ENCODE measurements at places on chromosomes 2 and 18. TPM values are rescaled to one million over a fixed set of nuclear protein-coding genes. Genes with fewer than 3 reads are reported as not detected.

The KCNG3 gene
- not detected for total RNA-seq

The SH3YL1 gene
- 32.3 TPM for total RNA-seq

The SPP2 gene
- total RNA-seq: not detected

The SERPINB10 gene
- total RNA-seq: not detected

The UGT1A3 gene
- total RNA-seq: not detected

The CHMP3 gene
- total RNA-seq: 50.3 TPM

DNA sequence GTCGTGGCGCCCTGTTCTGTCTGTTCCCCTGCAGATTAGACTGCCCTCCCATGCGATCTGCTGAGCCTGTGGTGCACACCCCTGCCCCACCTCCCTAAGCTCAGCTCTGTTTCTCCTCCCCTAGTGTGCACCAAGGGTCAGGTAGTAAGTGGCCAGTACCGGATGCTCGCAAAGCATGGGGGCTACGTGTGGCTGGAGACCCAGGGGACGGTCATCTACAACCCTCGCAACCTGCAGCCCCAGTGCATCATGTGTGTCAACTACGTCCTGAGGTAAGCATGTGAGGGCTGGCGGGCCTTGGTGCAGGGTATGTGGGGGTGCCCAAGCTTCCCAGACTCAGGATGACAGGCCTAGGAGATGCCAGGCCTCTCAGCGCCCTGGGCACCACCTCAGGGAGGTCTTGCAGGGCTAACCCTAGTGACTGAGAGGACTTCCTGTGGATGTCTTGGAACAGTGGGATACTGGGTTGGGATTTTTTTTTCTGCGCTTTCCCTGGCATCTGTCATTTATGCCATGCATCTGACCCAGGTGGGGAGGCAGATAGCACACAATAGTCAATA lies 78.4 kb downstream of the EPAS1 start:
- no peak for DNase-seq
- no peak overlapping the region for H3K4me3 ChIP-seq
- H3K4me1 ChIP-seq: peaks cover 9% of the 10 kb centered on the region
- H3K27ac ChIP-seq: no peak overlapping the region
- no peaks in the 10 kb centered on the region for H3K36me3 ChIP-seq
- no peaks in the 10 kb centered on the region for H3K27me3 ChIP-seq

DNA sequence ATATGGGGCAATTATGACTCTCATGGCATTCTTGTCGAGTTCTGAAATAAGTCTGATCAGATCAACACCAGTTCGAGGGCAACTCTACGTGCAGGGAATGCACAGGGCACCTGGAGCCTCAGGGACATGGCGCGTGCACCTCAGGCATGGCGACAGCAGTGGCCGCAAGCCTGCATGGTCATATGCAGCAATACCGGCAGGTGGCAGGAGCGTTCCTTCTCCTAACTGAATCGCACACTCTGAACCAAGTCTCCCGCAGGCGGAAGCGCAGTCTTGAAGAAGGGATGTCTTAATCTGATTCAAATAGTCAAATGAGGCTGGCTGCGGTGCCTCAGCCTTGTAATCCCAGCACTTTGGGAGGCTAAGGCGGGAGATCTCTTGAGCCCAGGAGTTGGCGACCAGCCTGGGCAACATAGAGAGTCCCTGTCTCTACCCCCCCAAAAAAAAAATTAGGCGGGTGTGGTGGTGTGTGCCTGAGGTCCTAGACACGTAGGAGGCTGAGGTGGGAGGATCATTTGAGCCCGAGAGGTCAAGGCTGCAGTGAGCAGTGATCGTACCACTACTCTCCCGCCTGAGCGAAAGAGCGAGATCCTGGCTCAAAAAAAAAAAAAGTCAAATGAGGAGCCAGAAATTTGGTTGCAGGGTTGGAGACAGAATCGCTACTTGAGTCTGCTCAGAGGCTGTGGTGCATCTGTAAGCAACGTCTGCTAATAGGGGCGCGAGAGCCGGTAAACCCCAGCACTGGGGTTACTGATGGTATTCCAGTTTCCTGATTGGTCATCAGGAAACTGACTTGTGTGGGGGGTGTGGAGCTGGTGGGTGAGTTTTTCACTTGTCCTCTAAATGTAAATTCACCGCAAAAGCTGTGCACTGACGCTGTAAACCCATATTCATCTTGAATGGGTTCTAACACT lies 28.8 kb downstream of the FHL2 start:
- H3K4me3 ChIP-seq: no peak overlapping the region
- H3K4me1 ChIP-seq: peaks cover 13% of the 10 kb centered on the region
- H3K27me3 ChIP-seq: no peaks in the 10 kb centered on the region
- no peak overlapping the region for H3K27ac ChIP-seq
- H3K36me3 ChIP-seq: no peaks in the 10 kb centered on the region
- DNase-seq: peak; percentile 92

- no peak overlapping the region for H3K4me3 ChIP-seq
- H3K4me1 ChIP-seq: no peaks in the 10 kb centered on the region
- H3K27ac ChIP-seq: no peak overlapping the region
- DNase-seq: no peak
- H3K27me3 ChIP-seq: no peaks in the 10 kb centered on the region
- H3K36me3 ChIP-seq: no peaks in the 10 kb centered on the region
These were observed 1237.1 kb downstream of the LRP1B start for GRCh38 chr2:140893685-140894084.

DNA sequence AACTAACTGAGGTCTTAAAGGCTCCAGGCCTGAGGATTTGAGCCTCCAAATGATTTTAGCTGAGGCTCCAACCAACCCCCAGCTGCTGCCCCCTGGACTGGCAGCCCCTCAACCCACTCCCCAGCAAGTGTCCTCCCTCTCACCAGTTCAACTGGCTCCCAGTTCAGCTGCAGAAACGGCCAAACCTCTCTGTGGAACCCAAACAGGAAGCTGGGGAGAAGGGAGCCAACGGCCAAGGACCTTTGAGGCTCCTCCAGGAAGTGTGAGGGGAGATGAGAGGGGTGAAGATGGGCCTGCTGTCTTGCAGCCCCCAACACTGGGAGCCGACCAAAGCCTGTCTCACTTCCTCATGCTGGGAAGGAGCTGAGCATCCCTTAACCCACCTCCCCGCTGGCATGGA lies 24.9 kb downstream of the ZFP36L2 start:
- H3K4me3 ChIP-seq: no peak overlapping the region
- no peaks in the 10 kb centered on the region for H3K27me3 ChIP-seq
- H3K4me1 ChIP-seq: peaks cover 40% of the 10 kb centered on the region
- DNase-seq: no peak

DNA sequence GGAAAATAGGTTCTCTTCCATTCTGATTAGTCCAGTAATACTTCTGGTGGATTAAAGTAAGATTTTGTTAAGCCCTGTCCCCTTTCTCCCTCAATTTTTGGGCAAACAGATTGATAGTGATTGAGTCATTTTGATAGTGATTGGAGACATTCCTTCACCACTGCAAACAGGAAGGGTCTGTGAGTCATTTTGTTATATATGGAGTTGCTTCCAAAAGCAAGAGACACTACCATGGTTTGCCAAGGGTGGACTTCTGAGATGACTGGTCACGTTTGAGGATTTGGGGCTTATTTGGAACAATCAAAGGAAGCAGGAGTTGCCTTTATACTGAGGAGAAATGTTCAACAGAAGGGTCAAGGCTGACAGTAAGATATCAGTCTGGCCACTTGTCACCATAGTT lies 249.9 kb downstream of the PARD3B start:
- no peak overlapping the region for H3K27ac ChIP-seq
- no peaks in the 10 kb centered on the region for H3K4me1 ChIP-seq
- H3K36me3 ChIP-seq: no peaks in the 10 kb centered on the region
- H3K27me3 ChIP-seq: no peaks in the 10 kb centered on the region
- no peak for DNase-seq

GRCh38 chr2:17401096-17401495 lies 117.1 kb downstream of the RAD51AP2 start:
- H3K27me3 ChIP-seq: no peaks in the 10 kb centered on the region
- H3K4me1 ChIP-seq: no peaks in the 10 kb centered on the region
- H3K36me3 ChIP-seq: no peaks in the 10 kb centered on the region
- H3K27ac ChIP-seq: no peak overlapping the region
- H3K4me3 ChIP-seq: no peak overlapping the region

GRCh38 chr2:127182626-127183458 lies 37.3 kb downstream of the CYP27C1 start:
- DNase-seq: no peak
- no peaks in the 10 kb centered on the region for H3K36me3 ChIP-seq
- H3K27me3 ChIP-seq: peaks cover 4% of the 10 kb centered on the region
- no peak overlapping the region for H3K4me3 ChIP-seq
- no peak overlapping the region for H3K27ac ChIP-seq

GRCh38 chr2:224163566-224164307 lies 124.7 kb upstream of the SERPINE2 start:
- no peak for DNase-seq
- H3K4me1 ChIP-seq: no peaks in the 10 kb centered on the region
- no peak overlapping the region for H3K27ac ChIP-seq

DNA sequence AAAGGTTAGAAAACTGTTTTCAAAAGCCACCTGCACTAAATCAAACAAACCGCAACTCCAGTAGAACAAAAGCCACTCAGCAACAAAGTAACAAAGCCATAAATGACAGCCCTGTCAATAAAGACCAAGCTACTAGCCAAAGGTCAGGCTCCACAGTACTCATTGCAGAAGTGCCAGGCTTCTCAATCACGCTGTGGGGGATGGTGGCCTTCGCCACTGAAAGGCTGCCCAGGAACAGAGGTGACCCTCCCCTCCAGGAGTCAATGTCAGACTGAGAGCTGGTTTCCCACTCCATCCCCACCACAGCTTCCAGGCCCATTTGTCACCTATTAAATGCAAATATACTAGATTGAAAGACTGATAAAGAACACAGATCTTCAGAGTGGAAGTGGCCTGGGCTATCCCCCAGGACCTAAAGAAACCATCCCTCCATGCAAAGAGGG lies 5.9 kb downstream of the ATP8B1 start:
- H3K27ac ChIP-seq: no peak overlapping the region
- H3K4me3 ChIP-seq: no peak overlapping the region
- peaks cover 7% of the 10 kb centered on the region for H3K4me1 ChIP-seq
- no peak for DNase-seq

GRCh38 chr2:150169237-150169629 lies 318.2 kb downstream of the RND3 start:
- H3K27ac ChIP-seq: no peak overlapping the region
- H3K4me1 ChIP-seq: no peaks in the 10 kb centered on the region
- no peaks in the 10 kb centered on the region for H3K27me3 ChIP-seq
- H3K4me3 ChIP-seq: no peak overlapping the region
- no peaks in the 10 kb centered on the region for H3K36me3 ChIP-seq

DNA sequence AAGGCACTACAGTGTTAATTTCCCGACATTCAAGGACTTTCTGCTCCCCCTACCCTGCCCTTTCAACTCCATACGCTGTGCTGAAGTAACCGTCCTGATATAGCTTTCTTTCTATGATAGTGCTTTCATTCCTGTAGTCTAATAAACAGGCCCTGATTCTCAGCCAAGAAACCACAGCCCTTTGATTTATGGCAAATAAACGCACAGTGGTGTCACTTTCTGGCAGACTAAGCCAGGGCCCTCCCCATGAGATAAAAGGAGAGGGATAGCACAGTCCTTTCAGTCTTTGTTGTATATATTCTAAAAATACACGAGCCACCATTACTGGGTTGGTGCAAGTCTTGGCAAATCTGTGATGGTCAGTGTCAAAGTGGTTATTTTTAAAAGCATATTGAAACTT lies 291.2 kb downstream of the ALPK2 start:
- no peaks in the 10 kb centered on the region for H3K36me3 ChIP-seq
- H3K4me3 ChIP-seq: no peak overlapping the region
- no peaks in the 10 kb centered on the region for H3K27me3 ChIP-seq
- H3K27ac ChIP-seq: no peak overlapping the region

DNA sequence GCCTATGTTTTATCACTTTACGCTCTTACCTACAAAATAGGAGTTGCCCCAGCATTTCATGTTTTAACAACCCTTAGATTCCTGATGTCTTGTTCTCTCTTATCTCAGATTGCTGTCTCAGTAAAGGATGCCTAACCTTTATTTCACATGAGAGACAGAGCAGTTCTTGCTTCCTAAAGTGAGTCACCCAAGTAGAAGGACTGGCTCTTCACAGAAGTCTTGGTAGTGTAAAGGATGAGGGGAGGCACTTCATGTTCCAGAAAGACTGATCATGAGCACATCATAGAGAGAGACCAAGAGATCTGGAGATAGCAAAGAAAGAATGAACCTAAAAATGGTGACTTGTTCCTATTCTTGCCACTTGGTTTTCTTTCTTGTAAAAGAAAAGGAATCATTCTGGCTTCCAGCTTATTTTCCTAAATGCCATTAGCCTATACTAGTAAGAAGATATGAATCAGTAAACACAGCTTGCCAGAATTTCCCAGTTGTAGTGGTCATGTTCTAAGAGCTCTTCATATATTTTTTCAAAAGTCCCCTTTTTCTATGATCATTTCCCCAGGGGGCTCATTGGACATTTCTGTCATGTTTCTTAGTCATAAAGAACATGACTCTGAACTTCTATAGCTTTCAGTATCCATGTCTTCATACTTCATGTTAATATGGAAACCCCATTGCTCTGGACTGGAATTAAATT lies 54.9 kb downstream of the MAPRE2 start:
- no peak for DNase-seq
- H3K4me1 ChIP-seq: no peaks in the 10 kb centered on the region
- peaks cover 17% of the 10 kb centered on the region for H3K36me3 ChIP-seq

- H3K36me3 ChIP-seq: no peaks in the 10 kb centered on the region
- H3K4me1 ChIP-seq: no peaks in the 10 kb centered on the region
- H3K27ac ChIP-seq: no peak overlapping the region
- no peak for DNase-seq
- peaks cover 3% of the 10 kb centered on the region for H3K27me3 ChIP-seq
These were observed 137.1 kb upstream of the RMP24 start for GRCh38 chr18:35835366-35835765.

DNA sequence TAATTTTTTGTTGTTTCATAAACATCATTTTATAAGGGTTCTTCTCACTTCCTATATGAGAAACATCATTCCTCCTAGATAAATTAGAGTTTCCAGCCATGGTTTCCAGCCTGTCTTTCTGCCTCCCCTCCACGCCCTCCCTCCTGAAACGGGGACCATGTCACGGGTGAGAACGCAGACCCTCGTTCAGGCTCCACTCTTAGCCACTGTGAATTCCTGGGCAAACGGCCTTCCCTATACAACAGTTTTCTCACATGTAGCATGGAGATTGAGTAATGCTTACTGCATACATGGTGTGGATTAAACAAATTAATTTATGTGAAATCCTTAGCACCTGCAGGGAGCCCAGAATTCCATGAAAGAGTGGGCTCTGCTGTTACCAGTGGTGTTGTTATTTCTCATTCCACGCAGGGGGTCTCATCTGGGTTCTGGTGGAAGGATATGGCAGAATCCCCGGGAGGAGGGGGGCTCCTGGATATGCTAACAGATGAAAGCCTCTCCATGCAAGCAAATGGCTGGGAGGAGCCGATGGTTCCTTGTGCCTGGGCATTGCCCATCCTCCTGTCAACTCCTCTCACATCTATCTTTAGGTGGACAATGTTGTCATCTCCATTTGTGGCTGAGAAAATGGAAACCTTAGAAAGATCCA lies 54.0 kb upstream of the TWIST2 start:
- DNase-seq: no peak
- H3K4me3 ChIP-seq: no peak overlapping the region
- H3K27ac ChIP-seq: no peak overlapping the region
- H3K36me3 ChIP-seq: no peaks in the 10 kb centered on the region
- H3K27me3 ChIP-seq: no peaks in the 10 kb centered on the region
- H3K4me1 ChIP-seq: no peaks in the 10 kb centered on the region

- H3K36me3 ChIP-seq: no peaks in the 10 kb centered on the region
- H3K4me1 ChIP-seq: no peaks in the 10 kb centered on the region
- H3K4me3 ChIP-seq: no peak overlapping the region
- no peak for DNase-seq
- no peaks in the 10 kb centered on the region for H3K27me3 ChIP-seq
- no peak overlapping the region for H3K27ac ChIP-seq
These were observed 48.9 kb downstream of the MEP1B start for GRCh38 chr18:32238635-32239268.
